Activated T-cell treated with anti-CD3 and anti-CD28 coated beads, Interleukin-2, amount 50 U/mL, for 24 hours (primary cell): ENCODE measurements at places on chromosomes 2 and 18.

GRCh38 chr2:10390369-10390801, 57.7 kb downstream of the ODC1 start:
- no peak for DNase-seq

DNA sequence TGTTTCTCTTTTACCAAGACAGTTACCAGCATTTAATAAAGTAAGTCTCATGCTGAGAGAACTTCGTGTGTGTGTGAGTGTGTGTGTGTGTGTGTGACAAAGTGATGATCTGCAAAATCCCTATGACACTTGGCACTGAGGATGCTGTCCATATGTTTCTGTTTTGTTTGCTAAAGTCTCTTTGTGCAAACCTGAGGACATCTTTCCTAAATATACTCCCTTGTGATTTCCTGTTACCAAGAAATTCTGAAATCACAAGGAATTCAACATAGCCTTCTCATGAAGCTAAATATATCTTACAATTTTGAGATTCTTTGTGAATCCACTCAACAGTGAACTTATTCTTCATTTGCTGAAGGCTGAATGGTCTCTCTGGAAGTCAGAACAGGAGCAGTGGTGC, 1359.7 kb upstream of the NRXN1 start:
- no peak for DNase-seq

DNA sequence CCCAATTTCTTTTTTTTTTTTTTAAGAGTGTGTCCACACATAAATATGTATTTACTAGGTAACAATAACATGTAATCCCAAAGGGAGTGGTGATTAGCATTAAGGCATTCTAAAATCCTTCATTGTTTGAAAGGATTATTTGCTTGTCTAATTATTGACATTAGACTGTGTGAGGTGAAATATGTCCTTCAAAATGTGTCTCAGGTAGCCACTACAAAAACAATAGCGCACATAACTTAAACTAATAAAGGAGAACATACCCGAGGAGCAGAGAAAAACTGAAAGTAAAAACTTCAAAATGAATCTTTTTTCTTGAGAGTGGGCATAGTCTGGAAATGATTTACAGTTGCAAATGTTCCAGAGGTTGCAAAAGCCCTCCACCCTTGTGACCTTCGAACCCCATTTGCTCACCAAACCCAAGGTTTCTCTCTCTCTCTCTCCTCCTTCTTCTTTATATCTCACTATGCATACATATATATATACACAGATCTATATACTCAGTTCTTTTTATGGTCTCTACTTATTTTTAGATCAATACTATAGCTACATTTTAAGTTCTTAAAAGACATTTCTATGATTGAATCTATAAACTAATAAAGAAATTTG, 24.4 kb upstream of the FRZB start:
- DNase-seq: no peak

GRCh38 chr2:241072553-241073165, 29.4 kb downstream of the MTERF4 start:
- peak; percentile 26 for DNase-seq

DNA sequence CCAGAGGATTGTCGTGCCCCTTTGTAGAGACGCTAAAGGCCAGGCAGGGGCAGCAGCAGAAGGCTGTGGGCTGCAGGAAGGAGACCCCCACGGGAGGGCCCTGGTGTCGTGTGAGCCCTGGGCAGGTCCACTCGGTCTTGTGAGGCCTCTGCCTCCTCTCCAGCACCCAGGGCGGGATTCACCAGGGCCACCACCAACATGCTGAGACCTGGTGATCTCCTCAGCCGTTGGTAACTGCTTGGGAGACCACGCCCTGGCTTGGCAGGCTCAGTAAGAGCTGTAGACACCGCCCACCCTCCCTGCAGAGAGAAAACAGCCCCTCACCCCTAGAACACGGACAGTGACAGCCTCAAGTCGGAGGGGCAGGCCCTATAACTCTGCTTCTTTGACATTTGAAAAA, 21.1 kb downstream of the MBP start:
- DNase-seq: peak; percentile 30

DNA sequence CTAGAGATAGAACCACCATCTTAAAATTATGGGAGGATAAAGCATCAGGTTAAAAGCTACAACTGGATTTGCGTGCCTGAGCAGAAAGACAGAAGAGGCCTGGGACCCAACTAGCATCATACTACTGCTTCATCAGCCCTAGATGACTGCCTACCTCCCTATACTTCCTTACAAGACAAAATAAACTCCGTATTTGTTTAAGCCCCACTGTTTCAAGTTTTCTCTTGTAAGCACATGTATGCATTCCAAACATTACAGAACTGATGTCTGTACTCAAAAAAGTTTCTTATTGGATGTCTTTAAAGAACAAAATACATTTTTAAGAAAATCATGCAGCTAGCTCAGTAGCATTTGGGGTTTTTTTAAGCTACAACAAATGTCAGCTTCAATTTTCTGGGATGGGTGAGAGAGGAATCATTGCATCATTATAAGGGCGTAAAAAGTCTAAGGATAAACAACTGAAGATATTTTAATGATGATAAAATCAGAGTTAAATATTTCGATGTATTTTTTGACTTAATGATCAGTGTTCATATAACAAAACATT, 213.1 kb downstream of the EXOC6B start:
- DNase-seq: no peak

DNA sequence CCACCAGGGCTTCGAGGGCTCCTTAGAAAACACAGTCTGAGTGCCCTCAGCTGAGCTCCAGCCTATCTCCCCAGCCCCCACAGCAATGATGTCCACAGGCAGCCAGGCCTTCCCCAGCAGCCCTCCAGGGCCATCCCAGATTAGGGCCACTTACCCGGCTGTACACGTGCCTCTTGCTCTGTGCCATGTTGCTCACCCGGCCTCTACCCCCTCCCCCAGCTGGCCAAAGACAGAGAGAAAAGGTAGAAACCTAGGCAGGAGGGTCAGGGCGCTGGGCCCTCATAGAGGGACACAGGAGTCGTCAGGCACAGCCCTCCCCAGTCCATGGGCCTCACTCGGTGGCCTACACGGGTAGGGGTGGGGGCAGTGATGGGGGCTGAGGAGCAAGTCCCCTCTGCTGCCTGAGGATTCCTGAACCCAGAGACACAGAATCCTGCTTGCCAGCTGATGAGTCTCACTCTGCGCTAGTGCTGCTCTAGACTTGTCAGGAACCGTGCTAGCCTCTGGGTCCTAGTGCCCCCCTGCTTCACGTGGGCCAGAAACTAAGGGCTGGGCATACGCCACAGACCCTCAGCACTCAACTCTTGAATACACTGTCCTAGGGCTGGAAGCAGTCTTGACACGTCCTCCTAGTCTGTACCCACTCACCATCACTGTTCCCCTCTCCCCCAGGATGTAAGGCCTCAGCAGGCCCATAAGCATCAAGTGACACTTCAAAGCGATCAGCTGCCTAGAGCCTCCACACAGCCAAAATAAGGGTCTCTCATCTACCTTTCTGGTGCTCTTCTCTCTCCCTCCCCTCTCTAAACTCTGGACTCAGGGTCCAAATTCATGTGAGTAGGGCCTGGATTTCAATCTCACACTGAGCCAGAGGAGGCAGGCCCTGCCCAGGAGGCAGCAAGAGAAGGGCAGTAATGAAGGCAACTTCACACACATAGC, at the start of gene DCTN1:
TSS of gene DCTN1 (minus strand) at position 461 of the 939 bp plus-strand sequence. CDS start at position 187, 274 bp downstream.
- DNase-seq: peak; percentile 39

GRCh38 chr2:78999406-78999805, 26.1 kb upstream of the REG3G start:
- DNase-seq: no peak

DNA sequence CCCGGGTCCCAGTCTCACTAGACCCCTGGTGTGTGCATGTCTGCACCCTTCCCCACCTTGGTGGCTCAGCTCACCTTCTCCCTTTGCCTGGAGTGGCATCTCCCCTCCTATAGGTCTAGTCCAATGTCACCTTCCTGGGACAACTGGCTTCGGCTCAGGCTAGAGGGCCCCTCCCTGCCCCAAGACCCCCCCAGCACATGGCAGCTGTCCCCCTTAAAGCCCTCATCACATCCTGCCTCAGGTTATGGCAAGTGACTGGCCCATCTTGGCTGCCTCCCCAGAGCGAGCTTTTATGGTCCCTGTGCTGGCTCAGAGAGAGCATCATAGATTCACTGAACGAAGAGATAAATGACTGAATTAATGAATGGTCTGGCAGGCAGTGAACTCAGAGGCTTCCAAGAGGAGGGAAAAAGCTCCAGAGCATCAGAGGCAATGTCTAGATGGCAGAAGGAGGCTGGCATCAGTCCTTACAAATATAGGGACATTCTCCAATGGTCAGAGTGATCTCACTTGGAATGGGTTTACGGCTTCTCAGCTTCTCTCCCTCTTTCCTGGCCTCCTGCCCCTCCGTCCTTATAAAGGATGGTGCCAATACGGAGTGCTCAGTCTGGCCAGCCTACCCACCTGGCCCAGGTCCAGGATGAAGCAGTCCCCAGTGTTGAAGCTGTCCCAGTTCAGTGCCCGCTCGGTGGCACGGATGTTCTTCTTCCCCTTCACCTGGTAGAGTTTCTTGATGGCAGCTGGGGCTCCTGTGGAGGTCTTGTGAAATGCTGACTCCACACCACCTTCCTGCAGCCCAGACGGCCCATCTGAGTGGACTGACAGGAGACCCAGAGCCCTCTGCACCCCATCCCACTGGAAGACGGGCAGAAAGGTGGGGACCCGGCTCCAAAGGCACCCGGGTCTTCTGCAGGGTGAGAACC, 9.4 kb downstream of the CAPG start:
- no peak for DNase-seq

DNA sequence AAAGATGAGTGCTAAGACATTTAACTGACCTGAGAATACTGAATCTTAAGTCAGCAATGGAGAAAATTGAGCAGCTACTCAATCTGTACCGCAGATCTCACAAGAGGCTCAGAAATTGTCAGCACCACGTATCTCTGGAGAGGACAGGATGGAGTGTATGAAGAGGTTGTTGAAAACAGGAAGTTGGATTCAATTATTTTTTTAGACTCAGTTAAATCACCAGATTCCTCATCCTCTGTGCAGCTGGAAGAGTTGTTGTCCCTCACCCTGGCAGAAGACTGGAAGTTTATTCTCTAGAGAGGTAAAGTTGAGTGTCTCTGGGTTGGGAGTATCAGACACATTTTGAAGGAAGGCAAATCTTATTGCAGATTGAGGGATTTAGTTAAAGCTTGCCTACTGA, 114.9 kb upstream of the NT5C1B start:
- DNase-seq: no peak

DNA sequence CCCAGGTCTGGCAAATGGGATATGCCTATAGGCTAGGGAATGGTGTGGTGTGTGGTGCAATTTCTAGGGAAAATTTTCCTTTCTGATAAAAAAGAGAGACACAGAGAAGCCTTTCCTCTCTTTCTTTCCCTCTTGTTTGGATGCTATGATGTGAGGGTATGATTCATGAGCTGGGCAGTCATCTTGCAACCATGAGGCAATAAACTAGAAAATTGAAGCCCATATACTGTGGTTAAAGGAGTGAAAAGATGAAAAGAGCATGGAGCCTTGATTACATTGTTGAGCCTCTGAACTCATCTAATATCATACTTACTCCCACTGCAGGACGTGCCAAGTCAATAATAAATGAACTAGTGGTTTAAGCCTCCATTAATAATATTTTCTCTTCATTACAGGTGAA, 215.6 kb downstream of the HAUS1 start:
- no peak for DNase-seq

DNA sequence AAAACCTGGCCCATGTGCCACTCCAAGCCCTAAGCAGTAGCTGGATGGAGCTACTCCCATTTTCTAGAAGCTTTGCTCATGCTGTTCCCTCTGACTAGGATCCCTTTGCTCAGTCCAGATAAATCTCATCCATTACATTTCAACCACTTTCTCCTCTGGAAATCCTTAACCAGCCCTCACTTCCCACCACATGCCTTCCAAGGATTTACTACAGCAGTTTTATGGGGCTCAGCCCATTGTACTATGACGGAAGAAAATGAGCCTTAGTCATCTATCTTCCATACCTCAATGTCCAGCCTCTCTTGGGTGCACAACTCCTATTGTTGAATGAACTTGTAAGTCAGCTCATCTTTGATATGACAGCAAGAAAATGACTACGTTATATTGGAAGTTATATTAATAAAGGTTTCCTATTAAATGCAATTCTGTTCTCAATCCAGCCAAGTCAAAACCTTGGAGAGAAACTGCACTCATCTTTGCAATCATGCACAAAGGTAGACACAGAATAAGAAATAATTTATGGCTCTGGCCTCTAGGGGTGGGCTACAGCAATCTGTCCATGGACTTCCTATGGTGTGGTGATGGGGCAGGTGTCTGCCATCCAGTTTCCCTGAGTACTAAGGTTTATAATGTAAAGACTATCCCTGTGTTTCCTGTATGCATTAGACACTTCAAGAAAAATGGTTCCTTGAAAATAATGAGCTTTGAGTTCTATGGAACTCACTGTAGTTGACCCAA, 3.4 kb downstream of the B4GALT6 start:
- DNase-seq: no peak

GRCh38 chr2:1743396-1744150, 742 bp downstream of the PXDN start:
- no peak for DNase-seq

GRCh38 chr2:203993560-203993959, 57.0 kb downstream of the ICOS start:
- DNase-seq: no peak

GRCh38 chr2:240803191-240803590, 16.8 kb downstream of the KIF1A start:
- no peak for DNase-seq

GRCh38 chr2:63372549-63372948, 215.7 kb downstream of the WDPCP start:
- no peak for DNase-seq

DNA sequence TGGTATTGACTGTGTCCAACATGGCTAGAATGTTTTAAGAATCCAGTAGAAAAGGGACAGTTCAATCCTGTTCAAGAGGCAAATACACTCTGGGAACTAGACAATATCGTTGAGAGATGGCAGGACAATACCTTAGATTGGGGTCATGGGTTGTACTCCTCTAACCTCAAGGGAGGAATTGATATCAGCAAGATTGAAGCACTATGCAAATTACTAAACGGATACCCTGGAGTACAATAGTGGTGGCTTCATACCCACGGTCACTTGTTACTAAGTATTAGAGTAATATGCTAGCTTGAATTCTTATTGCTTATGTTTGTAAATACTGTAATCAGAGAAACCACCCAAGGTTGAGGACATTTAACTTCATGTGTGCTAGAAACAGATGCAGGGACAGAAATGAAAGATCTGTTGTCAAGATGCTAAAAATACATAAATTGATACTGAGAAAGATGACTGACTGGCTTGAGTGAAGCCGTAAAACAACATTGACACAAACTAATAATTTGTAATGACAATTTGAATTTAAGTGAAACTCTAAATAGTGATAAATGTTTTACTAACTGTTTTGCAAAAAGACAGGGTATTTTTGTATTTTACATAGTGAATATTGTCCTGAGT, 73.3 kb downstream of the KCNJ3 start:
- no peak for DNase-seq

- DNase-seq: no peak
Observed at GRCh38 chr18:10414293-10414842, 40.1 kb upstream of the APCDD1 start.

- DNase-seq: no peak
Observed at GRCh38 chr2:66888246-66888645, 453.3 kb downstream of the MEIS1 start.
